ENCODE measurements at places on chromosomes 3 and 15.

- peak; percentile 90 for DNase-seq
Measured at GRCh38 chr3:139122221-139122581, 77.5 kb upstream of the PRR23C start.

GRCh38 chr3:30112411-30112810 is 494.0 kb upstream of the TGFBR2 start:
- no peak for DNase-seq

DNA sequence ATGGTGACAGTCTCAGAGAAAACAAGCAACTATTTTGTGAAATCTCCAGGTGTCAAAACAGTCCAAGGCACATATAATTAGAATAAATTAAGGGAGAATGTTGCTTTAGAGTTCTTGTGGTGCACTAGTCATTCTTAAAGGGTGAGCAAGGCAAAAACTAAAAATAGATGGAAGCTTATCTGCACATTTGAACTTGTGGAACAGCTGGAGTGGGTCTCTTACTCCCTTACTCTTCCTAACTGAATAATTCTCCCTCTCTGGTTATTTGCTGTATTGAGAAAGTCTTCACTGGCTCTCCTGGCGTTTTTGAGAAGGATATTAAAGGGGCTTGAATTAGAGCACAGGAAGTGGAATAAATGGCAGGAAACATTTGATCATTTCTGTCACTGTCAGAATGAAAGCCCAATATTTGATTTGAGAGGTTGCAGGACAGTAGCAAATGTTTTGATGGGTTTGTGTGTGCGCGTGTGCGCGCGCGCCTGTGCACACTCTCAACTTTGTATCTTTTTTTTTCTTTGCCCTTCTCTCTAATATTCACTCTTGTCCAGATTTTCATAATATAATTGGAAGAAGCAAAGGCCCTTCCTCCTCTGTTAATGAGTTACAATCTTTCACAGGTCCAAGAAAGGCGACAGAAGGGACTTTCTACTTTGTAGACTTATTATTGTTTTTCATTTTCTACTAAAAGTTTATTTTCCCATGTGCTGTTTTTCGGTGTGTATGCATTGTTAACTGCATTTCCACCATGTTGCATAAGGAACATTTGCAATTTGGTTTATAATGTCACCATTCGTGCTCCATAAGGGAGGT is 40.9 kb downstream of the AKAP13 start:
- peak; percentile 35 for DNase-seq

DNA sequence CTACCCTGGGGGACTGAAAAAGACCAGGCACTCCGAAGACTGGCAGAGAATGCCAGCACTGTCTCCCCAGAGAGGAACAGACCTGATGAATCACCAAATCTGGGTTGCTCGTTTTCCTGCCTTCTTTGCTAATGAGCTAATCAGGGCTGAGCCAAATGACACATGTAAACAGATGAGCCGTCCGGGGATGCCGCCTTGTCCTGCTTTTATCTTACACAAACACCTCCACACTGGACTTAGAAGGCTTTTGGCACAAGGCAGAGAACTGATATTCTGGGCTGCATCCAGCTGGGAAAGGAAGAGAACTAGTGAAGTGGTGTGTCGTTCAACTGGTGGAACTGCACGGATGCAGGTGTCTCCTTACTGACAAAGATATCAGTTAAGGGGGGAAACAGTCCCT is 88.1 kb downstream of the MECOM start:
- peak; percentile 71 for DNase-seq

DNA sequence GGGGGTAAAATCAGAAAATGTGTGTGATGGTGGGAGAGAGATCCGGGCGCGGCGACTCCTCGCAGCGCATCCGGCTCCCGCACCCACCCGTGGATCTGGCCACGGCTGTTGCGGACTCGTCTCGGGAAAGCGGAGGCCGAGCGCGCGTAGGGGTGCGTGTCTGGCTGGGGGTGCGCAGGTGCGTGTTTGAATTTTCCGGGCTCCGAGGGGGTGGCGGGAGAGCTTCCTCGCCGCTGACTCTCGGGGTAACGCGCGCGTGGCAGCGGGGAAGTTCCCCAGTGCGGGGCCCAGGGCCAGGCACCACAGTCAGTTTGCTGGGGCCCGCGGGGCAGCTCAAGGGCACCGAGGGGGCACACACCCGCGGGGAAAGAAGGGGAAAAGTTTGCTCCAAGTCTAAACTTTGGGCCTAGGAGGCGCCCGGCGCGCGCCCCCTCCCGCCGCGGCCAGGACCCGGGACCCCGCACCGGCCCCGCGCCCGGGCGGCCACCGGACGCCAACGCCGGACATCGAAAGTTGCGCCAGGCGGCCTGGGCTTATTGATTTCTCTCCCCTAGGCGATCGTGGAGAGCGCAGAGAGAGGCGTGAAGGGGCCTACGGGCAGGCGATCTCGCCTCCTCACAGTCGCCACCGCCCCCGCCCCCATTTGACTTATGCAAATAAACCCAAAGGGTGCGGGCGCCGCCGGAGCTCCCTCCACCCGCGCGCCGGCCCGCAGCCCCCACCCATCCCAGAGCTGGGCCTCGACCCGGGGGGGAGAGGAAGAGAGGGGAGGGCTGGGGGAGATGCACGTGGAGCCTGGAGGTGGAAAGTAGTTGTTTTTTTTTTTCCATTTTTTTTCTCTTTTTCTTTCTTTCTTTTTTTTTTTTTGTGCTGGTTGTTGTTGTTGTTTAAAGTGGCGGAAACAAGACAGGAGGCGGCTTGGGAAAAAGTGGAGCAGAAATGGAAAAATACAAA is 639 bp downstream of the FOXP1 start:
- DNase-seq = peak; percentile 75

- no peak for DNase-seq
Measured at GRCh38 chr3:2023959-2024358, 74.7 kb upstream of the CNTN4 start.

DNA sequence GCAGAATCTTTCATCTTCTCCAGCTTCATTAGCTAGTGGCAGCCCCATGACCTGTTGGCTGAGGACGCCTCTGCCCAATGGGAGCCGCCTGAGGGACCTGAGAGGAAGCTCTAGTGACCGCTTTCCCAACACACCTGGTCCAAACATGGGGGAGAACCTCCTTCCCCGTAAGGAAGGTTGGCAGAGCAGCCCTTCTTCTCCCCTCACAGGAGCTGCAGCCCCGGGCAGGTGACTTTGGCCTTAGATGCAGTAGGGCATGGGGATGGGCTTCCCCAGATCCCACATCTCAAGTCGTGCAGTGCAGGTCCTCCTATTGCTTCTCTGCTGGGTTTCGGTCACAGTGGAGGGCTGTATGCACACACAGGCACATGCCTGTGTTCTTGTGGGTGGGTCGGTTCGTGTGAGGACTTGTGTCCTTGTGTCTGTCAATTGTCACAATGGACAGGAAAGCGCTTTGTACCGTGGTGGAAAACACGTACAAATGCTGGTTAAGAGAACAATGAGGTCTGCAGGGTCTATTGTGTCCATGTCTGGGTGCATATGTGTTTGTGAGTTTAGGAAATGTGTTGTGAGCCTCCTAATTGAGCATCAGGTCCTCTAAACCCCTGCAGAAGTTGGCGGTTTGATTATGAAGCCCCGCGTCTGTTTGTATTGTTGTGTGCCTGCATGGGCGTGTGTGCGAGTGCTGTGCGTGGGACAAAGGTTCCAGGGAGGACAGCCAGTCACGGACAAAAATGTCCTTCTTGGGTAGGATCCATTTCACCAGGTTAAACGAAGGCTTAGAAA is 1.4 kb downstream of the ISLR2 start:
- DNase-seq = no peak

- no peak for DNase-seq
Measured at GRCh38 chr3:117168896-117169295, 459.3 kb downstream of the TUSC7 start.

DNA sequence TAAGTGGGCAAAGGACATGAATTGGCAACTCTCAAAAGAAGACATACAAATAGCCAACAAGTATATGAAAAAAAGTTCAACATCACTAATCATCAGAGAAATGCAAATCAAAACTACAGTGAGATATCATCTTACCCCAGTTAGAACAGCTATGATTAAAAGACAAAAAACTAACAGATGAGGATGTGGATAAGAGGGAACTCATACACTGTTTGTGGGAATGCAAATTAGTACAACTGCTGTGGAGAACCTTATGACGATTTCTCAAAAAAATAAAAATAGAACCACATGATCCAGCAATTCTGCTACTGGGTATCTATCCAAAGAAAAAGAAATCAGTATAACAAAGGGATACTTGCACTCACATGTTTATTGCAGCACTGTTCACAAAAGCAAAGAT is 28.6 kb downstream of the NEK10 start:
- DNase-seq = no peak

DNA sequence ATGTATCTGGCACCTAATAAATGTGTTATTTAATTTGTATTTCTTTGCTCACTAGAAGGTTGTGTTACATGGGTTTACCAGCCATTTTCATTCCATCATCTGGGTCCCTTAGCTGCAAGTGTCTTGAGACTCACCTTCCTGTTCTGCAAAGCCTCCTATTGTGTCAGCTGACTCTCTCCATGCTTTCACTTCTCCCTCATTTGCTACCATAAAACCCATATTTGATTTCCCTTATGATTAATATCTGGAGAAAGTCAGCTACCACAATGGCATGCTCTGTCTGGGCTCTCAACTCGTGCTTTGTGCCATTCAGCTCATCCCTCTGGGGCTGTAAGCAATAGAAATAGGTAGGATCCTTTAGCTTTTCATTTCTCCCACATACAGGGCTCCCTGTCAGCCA is 79.5 kb upstream of the EIF1B start:
- DNase-seq = no peak

DNA sequence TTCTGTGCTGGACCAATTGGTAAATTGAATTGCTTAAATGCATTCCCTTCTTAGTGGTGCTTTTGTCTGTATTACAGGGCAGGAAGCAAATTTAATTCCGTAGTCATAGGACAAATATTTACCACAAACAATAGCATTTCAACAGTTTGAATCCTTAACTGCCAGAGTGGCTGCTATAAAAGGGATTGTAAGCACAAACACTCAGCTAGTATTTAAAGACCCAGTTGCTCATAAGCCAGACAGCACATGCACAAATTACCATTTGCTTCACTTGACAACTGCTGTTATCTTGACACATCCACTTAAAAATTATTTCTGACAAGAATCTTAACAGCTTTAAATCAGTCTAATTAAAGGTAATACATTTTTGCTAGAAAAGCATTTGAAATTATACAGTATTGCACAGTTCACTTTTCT is 490.2 kb upstream of the ADAMTS9 start:
- peak; percentile 60 for DNase-seq
